KBM-7 (cell line): ENCODE measurements at places on chromosomes 4 and X.

GRCh38 chrX:139974471-139974870 lies 9.2 kb upstream of the CXorf66 start:
- no peak for DNase-seq

DNA sequence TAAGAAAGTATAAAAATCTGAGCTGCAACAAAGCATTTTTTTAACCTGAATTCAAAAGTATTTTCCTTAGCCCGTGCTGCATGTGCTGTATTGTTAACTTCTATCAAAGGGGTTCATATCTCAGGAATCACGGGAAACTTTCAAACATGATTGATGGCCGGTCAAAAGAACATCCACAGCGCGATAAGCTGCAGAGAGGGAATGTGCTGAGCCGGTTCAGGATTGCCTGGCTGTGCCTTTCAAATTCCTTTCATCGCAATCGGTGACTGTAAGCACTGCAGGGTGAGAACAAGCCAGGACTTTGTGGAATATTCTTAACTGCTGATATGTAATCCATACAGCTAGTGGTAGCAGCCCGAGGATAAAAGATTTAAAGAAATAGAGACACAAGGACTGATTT lies 210.9 kb upstream of the NOCT start:
- no peak for DNase-seq

GRCh38 chrX:149060921-149061320 lies 444.2 kb downstream of the IDS start:
- DNase-seq: no peak

GRCh38 chrX:119398587-119398973 lies 556 bp upstream of the SLC25A43 start:
- no peak for DNase-seq

- no peak for DNase-seq
These were observed 63.4 kb downstream of the RASL11B start for GRCh38 chr4:52925531-52925968.

GRCh38 chrX:136954930-136955329 lies 74.4 kb upstream of the RBMX start:
- DNase-seq: peak; percentile 60

DNA sequence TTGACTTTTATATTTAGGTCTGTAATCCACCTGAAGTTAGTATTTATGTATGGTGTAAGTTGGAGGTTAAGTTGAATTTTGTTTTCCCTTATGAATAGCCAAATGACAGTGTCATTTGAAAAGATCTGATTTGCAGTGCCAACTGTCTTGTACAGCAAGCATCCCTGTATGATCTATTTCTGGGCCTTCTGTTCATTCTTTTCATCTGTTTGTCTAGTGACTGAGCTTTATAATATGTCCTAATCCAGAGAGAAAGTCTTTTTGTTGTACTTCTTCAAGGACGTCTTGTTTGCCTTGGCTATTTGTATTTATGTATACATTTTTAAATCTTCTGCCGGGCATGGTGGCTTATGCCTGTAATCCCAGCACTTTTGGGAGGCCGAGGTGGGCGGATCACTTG lies 39.6 kb downstream of the CDKL5 start:
- no peak for DNase-seq

GRCh38 chrX:37786624-37787422 lies 7.0 kb downstream of the CYBB start:
- DNase-seq: peak; percentile 51

DNA sequence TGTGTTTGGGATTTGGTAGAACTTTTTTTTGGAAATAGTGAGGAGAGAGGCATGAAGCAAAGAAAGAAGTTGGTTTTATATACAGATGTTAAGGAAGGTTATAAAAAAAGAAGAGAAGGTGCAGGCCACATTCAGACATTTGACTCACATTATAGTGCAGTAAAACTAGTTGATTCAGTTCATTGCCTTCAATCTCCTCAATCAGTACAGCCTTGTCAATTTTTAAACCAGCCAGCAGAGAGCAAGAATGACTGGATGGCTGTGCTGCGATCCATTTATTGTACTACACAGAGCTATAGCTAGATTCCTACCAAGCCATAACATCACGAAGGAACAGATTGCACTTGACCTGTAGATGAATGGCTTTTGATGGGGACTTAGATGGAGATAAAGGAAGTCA lies 79.7 kb upstream of the LSM6 start:
- no peak for DNase-seq

DNA sequence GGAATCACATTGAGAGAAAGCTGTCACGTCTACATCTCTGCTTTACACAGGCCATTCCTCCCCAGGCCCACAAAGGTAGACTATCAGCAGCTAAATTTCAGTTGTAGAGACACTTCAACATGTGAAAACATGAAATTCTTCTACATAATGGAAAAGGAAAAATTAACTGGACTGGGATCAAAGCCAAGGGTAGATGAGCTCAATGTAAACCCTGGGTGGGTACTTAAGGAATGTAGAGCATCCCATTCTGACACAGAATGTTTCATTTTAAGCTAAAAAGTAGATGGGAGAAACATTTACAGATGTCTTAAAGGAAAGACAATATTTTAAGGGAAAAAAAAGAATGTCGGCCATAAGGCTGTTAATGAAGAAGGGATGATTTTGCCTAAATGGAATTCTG lies 51.3 kb upstream of the NPNT start:
- no peak for DNase-seq

DNA sequence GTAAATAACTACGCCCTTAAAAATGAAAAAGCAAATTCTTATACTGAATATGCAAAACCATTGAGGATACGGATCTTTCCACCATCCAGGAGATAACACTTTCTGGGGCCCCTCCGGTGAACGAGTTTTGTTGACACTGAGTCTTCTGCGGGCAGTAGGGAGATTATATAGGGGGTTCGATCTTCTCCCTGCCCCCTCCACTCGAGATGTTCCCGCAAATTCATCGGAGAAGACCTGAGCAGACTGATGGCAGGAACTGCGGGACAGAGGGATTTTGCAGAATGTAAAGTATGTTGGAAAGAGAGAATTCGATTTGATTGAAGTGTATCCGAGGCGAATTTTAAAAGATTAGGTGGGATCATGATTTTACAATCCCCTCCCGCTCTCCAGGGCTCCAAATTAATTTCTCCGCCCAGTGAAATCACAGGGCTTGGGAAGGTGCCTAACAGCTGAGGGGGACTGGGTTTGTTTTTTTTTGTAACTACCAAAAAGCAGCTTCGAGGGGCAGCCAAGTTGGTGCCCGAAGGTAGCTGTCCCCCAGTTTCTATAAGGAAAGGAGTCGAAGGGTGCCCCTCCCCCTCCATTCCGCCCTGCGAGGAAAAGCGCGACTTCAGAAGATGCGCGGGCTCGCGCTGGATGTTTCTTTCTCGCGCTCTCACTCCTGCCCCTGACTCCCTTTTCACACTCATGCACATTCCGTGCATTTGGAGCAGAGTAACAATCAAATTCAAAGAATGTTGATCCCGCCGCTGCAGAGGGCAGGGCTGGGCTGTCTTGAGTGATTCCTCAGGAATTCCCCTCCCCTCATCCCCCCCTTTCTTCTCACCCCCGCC lies 1.2 kb downstream of the TMEM255A start:
- peak; percentile 43 for DNase-seq

- DNase-seq: peak; percentile 33
These were observed 18.4 kb downstream of the IL21 start for GRCh38 chr4:122602277-122603142.

- no peak for DNase-seq
These were observed 54.2 kb upstream of the SLC25A4 start for GRCh38 chr4:185088899-185089298.

DNA sequence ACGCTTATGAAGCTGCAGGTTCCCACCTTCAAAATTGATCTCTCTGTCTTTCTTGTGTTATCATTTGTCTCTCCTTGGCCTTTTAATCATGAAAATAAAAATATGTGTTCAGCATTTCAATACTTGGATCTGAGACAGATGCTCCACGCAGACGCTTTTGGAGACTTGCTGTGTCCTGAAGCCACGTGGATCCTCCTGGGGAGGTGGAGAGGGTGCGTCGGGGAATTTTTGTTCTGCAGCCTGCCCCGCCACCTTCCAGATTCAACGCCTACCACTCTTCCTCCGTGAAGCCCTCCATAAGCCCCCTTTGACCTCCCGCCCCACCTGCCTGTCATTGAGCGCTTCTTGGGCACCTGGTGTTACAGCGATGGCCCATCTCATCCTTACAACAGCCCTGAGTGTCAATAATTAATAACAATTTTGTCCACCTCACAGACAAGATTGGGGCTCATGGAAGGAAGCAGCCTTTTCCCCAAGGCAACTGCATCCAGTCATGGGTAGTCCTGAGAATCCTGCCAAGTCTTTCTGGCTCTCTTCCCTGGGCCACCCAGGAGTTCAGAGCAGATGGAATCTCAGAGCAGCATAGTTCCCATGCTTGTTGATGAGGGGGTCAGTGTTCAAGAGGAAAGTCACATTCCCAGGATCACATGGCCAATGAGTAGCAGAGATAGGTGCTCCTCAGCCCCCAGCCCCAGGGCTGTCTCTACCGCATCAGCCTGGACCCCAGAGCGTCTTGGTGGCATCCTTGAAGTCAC lies 172.6 kb upstream of the PSAPL1 start:
- DNase-seq: no peak

- DNase-seq: peak; percentile 70
These were observed 46.0 kb upstream of the GUCY1B1 start for GRCh38 chr4:155712846-155713245.

- no peak for DNase-seq
These were observed 15.0 kb upstream of the STARD8 start for GRCh38 chrX:68632491-68632890.

DNA sequence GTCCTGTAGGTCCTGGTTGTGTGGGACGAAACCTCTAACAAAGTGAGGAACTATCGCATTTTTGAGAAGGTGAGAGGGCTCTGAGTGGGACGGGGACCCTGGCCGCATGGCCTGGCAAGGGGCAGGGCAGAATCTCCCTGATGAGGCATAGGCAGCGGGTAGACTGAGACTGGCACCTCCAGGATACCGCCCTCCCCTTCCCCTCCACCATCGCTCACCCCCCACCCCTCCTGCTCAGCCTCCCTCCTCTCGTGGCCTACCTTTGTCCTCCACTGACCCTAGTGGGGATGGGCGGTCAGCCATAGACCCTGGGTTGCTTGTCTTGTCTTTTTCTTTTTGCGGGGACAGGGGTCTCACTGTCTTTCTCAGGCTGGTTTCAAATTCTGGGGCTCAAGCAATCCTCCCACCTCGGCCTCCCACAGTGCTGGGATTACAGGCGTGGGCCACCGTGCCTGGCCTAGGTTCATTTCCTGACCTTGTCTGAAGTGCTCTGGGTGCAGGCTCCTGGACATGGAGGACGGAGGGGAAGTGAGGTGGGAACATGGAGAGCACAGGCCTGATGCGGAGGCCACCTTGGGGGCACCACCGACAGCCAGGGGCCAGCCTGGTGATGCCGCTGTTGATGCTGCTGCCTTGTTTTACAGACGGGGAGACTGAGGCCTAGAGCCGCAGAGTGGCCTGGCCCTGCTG lies 10.5 kb upstream of the ADD1 start:
- no peak for DNase-seq

DNA sequence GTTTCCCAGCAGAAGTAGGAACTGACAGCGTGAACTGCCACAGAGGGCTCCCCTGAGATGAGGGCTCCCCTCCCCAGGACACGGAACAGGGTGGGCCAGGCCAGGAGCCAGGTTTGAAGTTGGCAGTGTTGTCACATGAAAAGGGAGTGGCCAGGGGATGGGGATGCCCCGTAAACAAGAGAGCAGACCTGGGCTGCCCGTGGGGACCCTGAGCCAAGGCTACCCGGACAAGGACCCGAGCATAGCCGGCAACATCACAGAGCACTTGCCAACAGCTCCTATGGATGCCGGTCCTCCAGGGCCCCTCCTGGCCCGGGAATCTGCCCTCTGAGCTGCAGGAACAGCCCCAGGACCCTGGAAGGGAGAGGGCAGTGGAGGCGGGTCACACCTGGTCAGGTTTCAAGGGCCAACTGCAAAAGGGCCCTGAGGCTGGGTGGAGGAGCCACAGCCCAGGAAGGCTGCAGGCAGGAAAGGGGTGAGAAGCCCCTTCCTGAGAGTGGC lies 102.1 kb downstream of the CPZ start:
- DNase-seq: no peak

DNA sequence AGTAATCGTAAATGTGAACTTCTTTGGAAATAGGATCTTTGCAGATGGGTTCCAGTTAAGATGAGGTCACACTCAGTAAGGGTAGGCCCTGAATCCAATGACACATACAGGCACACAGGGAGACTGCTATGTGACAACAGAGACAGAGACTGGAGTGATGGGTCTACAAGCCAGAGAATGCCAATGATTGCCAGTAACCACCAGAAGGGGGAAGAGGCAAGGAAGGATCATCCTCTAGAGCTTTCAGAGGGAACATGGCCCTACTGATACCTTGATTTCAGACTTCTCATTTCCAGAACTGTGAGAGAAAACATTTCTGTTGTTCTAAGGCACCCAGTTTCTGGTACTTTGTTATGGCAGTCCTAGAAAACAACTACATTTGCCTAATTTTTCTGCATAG lies 73.1 kb upstream of the CCDC160 start:
- no peak for DNase-seq

- DNase-seq: no peak
These were observed 98.6 kb downstream of the AASDH start for GRCh38 chr4:56288663-56289062.
